Cerebellum (tissue), 4 donors: ENCODE measurements at places on chromosomes 6 and 20.

DNA sequence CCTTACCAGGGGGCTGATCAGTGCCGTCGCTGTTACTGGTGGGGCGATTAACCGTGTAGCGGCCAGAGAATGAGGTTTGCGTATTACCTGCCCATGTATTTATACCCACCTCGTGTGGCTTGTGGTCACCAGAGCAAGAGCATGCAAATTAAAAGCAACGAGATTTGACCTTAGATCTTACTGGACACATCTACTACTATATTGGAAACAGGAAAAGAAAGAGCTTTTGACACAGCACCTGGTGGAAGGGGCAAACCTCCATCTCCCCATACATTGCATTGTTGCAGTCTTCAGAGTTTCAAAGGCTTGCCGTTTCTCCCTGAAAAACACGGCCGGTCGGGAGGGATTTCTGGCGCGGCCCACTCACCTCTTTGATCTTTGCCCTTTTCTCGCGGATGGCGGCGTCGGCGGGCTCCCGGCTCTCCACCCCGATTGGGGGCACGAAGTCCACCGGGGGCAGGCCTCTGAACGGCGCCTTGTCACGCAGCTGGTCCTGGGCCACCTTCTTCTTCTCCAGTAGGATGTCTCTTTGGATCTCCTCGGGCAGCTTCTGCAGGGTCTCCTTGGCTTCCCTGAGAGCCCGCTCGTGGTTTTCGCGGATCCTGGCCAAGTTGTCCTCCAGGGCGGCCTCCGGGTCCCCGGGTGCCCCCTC, 1.3 kb downstream of the MAN1A1 start:
- DNase-seq = peak; percentile 12

- no peak for DNase-seq
These were observed 104.6 kb downstream of the HMGCLL1 start for GRCh38 chr6:55474382-55474781.

DNA sequence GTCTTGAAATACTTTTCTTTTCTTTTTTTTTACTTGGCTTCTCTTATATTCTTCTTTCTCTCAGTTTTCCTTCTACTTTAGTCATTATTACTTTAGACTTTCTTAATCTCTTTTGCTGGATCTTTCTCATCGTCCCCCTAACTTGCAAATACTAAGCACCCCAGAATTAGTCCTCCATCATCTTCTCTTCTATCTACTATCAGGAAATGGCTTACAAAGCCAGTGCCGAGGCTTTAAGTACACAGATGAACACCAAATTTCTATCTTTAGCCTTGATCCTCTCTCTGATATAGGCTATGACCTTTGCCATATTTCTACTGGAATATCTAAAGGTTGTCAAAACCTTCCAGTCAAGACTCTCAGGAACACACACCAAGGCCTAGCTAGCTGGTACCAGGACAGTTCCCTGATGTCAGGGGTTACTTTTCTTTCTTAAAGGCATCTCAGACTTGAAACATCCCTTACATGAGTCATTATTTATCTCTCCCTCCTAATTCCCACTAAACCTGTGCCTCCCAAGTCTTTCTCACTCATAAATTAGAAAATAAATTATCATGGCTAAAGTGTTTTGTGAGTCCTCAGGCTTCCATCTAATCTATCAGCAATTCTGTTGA, 278.6 kb upstream of the TCF21 start:
- DNase-seq = no peak

DNA sequence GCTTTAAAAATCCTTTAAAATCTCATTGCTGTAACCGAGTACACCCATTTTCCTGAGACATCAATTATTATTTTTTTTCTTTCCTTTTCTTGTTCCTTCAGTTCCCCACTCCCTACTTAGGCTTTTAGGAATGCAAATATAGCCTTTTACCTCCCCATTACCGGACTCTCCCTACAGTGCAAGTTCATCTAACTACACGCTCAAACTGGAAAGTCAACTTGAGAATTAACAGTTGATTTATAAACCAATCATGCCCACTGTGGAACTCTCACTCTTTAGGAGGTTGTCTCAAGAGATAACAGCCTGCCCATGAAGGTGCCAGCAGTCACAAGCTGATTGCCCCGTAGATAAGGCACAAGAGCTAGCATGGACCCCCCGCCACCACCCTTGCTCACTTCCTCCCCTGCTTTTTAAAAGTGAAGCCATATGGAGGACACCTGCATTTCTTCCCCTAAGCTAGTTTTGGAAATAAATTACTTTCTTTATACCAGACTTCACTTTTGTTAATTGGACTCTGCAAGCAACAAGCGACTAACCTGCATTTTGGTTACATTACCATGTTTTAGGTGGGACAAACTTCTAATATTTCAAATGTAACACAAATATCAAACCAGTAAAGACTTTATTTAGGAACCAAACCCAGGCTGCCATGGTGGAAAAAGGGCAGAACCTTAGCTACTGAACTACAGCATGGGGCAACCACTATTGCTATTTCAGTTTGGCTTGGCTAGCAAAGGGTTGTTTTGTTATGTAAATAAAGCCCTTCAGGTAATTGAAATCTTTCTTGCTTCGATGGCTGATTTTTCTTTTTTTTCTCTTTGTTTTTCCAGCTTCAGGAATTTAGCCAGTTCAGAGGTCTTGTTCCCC, 34.9 kb downstream of the UBD start:
- DNase-seq = no peak

- DNase-seq = no peak
These were observed 14.1 kb upstream of the HCK start for GRCh38 chr20:32037929-32038328.

DNA sequence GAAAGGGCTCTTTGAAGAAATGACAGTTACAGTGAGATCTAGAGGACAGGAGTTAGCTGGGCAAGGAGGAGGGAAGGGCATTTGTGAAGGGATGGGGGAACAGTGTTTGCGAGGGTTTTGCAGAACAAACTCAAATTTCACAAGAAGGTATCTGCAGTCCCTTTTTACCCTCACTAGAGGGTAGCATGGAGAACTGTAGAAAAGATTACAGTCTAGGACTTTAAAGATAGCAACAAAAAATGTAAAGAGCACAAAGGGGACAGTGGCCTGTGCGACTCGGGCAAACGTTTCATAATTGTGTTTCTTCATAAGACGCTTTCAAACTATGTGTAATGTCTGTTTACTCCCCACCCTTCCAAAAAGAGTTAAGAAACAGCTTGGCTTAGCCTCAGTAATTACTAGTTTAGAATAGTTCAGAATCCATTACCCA, 21.2 kb upstream of the ASXL1 start:
- peak; percentile 29 for DNase-seq

DNA sequence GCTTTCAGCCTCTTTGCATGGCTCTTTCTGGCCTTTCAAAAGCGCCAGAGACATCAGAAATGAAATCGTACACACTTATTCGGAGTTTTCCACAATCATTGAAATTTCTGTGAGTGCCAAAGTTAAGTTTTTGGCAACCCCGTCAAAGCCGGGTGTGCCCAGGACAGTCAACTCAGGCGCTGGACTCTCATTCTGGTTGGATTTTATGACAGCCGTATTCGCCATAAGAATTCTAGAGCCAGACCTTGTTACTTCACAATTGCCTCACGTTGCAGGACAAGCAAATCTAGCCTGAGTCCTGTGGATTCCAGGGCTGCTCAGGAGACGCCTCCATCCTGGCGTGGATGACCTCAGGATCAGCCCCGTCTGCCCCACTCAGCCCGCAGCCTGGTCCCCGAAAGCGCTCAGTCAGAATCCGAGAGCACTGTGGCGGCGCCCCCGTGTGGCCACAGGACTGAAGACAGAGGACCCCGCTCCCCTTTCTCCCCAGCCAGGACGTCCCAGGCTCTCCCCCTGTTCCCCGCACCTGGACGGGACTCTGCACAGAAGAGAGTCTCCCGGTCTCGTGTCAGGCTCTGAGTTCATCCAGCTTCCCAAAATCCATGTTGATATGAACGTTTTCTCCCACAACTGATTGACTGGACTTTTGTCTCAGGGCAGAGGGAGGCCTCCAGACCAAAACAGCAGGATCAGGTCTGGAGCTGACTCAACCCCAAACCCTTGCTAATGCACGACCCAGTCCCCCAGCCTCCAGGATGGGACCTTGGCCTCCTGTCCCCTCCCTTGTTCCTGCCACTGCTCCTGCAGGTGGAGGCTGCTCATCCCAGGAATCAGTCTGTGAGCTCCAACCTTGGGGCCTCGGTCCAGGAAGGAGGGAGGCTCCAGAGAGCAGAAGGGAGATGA, 38.2 kb downstream of the MICA start:
- peak; percentile 75 for DNase-seq

GRCh38 chr6:66336176-66336575, 629.1 kb upstream of the EYS start:
- no peak for DNase-seq

DNA sequence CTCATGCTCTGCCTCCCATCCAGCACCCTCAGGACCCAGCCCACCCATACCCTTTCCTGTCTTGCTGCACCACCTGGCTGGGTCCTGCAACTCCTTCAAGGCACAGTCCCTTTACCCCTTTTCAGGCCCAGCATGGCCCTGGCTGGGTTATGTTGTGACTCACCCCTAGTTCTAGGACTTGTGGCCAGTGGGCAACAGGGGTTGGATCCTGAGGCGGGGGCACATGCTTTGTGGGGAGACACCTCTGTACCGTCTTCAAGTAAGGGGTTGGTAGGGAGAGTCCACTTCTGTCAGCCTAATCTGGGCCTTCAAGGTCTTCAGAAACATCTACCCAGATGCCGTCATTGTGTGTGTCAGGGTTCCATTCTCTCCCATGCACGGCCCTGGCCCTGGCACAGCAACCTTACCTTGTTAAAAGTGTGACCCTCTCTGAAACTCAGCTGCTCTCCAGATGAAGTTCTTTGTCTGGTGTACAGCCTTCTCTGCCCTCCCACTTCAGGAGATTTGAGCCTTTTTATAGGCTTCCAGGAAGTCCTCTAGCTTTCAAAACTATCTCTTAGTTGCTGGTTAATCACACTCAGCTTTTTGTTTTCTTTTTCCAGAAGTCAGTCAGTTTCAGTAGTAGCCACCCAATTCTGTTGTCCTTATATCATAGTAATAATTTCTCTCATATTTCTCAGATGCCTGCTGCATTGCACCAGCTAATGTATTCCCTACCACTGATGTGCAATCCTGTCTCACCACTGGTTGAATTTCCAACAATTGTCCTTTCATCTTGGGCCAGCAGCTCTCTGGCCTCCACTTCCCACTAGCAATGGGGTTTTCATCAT, 107.3 kb downstream of the NRN1 start:
- DNase-seq = no peak

- no peak for DNase-seq
These were observed 165.0 kb upstream of the RNF217 start for GRCh38 chr6:124797224-124797623.

DNA sequence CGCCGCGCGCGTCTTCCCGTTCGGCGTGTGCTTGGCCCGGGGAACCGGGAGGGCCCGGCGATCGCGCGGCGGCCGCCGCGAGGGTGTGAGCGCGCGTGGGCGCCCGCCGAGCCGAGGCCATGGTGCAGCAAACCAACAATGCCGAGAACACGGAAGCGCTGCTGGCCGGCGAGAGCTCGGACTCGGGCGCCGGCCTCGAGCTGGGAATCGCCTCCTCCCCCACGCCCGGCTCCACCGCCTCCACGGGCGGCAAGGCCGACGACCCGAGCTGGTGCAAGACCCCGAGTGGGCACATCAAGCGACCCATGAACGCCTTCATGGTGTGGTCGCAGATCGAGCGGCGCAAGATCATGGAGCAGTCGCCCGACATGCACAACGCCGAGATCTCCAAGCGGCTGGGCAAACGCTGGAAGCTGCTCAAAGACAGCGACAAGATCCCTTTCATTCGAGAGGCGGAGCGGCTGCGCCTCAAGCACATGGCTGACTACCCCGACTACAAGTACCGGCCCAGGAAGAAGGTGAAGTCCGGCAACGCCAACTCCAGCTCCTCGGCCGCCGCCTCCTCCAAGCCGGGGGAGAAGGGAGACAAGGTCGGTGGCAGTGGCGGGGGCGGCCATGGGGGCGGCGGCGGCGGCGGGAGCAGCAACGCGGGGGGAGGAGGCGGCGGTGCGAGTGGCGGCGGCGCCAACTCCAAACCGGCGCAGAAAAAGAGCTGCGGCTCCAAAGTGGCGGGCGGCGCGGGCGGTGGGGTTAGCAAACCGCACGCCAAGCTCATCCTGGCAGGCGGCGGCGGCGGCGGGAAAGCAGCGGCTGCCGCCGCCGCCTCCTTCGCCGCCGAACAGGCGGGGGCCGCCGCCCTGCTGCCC, 1.1 kb downstream of the SOX4 start:
- peak; percentile 49 for DNase-seq

DNA sequence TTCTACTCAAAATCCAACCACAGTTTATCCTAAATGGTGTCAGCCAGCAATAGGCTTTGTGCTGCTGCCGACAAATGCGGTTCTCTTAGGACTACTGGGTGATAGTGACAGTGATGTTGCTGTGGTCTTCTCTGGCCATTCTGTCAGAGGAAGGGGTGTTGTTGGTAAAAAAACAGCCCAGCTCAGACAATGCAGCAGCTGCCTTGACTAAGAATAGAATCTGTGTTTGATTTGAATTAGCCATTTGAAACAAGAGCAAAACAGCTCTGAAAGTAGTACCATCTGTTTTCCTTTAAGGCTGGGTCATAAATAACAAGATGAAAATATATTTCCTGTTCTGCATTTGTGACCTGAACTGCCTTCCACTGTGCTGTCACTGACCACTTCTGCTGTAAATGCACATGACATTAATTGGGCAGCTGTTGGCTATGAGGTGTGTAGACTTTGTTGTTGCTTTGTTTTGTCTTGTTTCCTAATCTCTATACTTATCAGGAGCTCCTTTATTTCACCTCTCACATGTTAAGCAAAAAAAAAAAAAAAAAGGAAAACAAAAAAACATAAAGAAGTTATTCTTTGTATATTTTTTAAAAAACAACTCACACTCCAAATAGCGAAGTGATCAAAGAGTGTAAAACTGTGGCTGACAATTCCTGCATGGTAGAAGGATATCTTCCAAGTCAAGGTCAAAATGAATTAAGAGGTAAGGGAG, 497.8 kb upstream of the ARID1B start:
- DNase-seq = no peak

DNA sequence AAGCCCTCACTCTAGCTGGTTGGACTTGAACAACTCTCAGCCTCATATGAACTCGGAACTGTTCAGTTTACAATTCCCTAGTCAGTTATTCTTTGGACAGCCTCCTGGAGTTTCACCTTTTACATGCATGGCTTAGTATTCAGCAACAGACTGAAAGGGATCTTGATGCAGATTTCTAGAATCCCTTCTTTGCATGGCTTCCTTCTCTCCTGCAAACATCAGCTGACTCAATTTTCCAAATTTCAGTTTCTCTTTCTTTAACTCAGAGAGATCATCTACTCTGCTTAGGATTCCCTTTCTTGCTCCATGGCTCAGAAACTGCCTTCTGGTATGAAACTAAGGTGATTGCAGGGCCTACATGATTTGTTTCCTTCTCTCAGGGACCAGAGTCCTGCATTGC, 99.6 kb downstream of the CEP57L1 start:
- no peak for DNase-seq

DNA sequence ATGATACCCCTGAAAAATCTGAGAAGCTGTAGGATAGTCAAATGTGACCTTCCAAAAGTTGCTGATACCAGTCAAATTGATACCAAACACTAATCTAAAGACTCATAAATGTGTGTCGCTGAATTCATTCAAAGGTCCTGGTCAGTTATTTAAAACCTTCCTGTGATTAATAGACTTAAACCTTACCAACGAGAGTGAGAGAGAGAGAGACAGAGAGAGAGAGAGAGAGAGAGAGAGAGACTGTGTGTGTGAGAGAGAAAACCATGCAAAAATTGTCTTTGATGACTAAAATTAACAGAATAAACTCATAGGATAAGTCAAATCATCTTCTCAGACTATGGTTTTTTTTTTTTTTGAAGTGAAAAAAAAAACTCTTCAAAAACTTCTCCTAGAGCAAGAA, 370.9 kb upstream of the HS3ST5 start:
- DNase-seq = no peak

GRCh38 chr6:11428371-11428770, 109.2 kb upstream of the TMEM170B start:
- DNase-seq = no peak
